CD4-positive, alpha-beta T cell treated with Interleukin-17A for 1 hour (primary cell): ENCODE measurements at places on chromosomes 4 and X.

- DNase-seq = no peak
Observed at GRCh38 chrX:69028761-69029120, 136.5 kb downstream of the PJA1 start.

DNA sequence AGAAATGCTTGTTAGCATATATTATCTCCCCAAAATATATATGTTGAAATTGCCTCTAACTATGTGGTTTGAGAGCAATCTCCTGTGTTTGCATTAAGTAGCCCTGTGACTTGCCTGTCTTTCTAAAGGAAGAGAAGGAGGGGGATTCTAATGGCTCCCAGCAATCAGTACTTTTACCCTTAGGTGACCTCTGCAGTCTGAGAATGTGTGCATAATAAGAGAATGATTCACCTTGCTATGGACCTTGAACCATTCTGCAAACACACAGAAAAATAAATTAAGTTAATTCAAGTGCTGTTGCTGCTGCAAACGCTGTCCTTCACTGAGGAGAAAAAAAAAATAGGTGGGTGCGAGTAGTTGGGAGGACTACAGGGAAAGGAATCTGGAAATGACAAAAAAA is 322.2 kb downstream of the IQCM start:
- DNase-seq = no peak

GRCh38 chr4:85318415-85318814 is 156.5 kb upstream of the ARHGAP24 start:
- no peak for DNase-seq

DNA sequence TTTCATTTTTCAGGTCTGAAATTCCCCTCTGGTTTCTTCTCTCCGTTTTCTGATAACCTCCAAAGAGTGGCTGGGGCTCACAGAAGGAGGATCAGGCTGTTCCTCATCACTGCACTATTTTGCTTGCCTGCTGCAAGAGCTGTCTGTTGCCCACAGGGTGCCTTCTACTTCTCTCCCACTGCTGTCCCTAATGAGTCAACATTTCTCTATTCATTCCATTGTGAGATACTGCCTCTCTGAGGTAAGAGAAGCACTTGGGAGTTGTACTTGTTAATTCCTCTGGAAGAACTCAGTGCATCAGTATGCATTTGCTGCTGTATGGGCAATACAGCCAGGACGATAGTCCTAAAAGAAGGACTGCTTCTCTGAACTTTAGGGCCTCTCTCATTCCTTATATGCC is 34.8 kb downstream of the CT47B1 start:
- no peak for DNase-seq
